ENCODE measurements at places on chromosomes 1 and 21. TPM values are rescaled to one million over a fixed set of nuclear protein-coding genes. Genes with fewer than 3 reads are reported as not detected.

ANGPTL3 gene
- not detected for total RNA-seq

C1orf216 gene
- 15.9 TPM for total RNA-seq

KLHDC9 gene
- total RNA-seq = 0.64 TPM

NR5A2 gene
- total RNA-seq = 0.11 TPM

LIN28A gene
- not detected for total RNA-seq

KRTAP19-2 gene
- not detected for total RNA-seq

SPRR5 gene
- not detected for total RNA-seq

SLC30A7 gene
- total RNA-seq = 66.2 TPM

IGSF9 gene
- total RNA-seq = not detected

MYBPH gene
- not detected for total RNA-seq

CLK2 gene
- total RNA-seq = 117 TPM

PEAR1 gene
- 0.64 TPM for total RNA-seq

MRPS6 gene
- total RNA-seq = 122 TPM

SLAMF9 gene
- not detected for total RNA-seq

CNTN2 gene
- total RNA-seq = not detected

LRIG2 gene
- 13.0 TPM for total RNA-seq

PYHIN1 gene
- 64.7 TPM for total RNA-seq

DCDC2B gene
- 0.22 TPM for total RNA-seq

MANEAL gene
- 9.0 TPM for total RNA-seq

PTGS2 gene
- total RNA-seq = 1.8 TPM

CFAP74 gene
- total RNA-seq = not detected

TNFRSF8 gene
- 77.3 TPM for total RNA-seq

NBPF14 gene
- 45.6 TPM for total RNA-seq

ZNF326 gene
- 21.0 TPM for total RNA-seq

ANXA9 gene
- total RNA-seq = not detected

LCE3E gene
- not detected for total RNA-seq

S100A14 gene
- total RNA-seq = not detected

CA6 gene
- not detected for total RNA-seq

FMO2 gene
- not detected for total RNA-seq

CSF3R gene
- total RNA-seq = 0.64 TPM

DMRTA2 gene
- 3.6 TPM for total RNA-seq

RAP1GAP gene
- not detected for total RNA-seq

TFF2 gene
- not detected for total RNA-seq

CD160 gene
- 0.31 TPM for total RNA-seq

LCE2B gene
- not detected for total RNA-seq

ZNF593OS gene
- not detected for total RNA-seq

ADAM30 gene
- total RNA-seq = not detected

KRTAP10-11 gene
- not detected for total RNA-seq

IVL gene
- total RNA-seq = not detected

Measured in natural killer cell treated with Interleukin-12 subunit alpha and Interleukin-12 subunit beta and Interleukin-15 and Interleukin-18, amount 100 ng/mL, for 72 hours (primary cell).